AG10803 (cell line): ENCODE measurements at places on chromosomes 2 and 18.

DNA sequence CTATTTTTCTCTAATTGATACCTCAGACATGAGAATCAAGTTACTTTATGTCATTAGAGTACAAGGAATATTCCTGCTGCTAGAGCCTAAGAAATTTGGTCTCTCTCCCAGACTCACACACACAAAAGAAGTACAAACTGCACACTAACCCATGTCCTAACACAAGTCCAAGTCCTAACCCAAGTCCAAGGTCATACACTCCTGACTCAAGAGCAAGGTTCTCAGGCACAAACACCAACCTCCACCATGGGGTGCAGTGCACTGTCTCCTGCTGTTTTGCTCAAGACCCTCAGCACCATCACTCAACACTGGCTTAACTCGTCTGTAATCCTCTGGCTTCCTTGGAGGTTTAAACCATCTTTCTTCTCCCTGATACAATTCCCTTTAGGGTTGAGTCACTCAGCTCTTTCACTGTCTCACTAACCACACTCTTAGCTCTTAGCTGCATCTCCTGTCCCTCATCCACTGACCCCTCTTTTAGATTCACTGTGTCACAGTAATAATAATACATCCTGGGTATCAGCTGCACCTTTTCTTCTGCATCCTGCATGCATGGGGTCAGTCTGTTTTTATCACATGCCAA is 129.8 kb downstream of the BCL2L11 start:
- no peak for DNase-seq

DNA sequence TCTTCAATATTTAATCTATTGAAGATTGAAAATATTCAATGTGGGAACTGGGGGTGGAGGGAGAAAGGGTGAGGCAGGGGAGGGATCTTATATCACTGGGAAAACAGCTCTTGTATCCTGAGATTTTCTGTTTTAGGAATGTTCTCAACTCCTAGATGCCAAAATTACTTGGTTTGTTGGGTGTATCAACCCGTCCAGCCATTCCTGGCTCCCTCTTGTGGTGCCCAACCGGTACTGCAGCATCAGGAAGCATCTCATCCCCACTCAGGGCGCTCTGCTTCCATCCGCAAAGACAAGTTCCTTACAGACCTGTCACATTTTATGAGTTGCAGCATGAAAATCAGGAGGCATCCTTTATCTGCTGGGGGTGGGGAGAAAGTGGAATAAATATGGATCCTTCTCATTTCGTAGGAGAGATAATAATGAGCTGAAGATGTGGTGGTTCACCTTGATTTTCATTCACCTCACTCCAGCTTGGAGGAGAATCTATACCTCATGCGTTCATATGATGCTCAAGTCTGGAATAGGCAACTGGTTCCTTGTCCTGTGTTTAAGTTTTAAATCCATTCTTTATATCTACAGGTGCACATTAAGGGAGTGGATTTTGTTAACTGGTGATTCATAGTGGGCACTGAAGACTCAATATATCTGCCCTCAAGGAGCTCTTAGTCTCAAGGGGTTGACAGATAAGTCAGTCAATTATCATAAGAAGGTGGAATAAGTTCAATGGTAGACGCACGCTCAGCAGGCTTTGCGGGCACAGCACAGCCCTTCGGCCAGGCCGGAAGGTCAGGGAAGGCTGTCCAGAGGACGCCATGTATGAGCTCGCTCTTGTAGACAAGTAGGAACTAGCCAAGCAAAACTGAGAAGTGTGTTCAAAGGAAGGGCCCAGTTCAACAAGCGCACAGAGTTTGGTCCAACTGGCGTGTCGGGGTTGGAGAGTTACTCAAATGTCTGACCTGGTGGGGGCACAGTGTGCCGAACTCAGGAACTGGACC is 127.3 kb downstream of the RNF144A start:
- peak; percentile 58 for DNase-seq

- DNase-seq: no peak
Measured at GRCh38 chr2:216701544-216701943, 6.2 kb upstream of the IGFBP5 start.

DNA sequence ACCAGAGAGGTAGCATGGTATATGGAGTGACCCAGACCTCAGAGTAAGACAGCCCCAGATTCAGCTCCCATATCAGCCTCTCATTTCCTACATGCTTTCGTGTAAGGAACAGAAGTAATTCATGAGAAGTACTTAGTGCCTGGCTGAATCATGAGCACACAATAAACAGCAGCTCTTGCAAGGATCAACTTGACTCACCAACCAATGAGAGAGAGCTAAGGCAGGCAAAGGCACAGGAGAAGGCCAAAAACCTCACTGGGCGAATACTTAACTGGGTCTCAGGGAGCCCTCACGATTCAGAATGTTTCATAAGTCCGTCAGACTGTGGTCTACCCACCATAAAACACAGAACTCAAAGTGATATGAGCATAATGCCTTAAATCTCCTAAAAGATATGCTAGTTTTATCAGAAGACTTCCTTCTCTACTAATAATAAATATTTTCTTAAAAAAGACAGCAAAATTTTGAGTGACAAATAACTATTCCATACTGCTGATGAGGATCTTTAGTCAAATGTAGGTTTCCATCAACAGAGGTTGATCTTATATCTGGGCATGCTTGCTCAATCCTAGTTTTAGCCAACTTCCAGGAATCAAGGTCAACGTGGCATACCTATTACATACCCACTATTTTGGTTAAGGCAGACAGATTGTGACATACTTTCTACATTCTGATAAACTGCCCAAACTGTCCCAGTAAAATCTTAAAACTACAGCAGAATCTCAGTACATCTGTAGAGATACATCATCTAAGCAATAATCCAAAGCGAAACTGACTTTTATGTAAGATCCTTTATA is 34.9 kb downstream of the IMMT start:
- peak; percentile 18 for DNase-seq

DNA sequence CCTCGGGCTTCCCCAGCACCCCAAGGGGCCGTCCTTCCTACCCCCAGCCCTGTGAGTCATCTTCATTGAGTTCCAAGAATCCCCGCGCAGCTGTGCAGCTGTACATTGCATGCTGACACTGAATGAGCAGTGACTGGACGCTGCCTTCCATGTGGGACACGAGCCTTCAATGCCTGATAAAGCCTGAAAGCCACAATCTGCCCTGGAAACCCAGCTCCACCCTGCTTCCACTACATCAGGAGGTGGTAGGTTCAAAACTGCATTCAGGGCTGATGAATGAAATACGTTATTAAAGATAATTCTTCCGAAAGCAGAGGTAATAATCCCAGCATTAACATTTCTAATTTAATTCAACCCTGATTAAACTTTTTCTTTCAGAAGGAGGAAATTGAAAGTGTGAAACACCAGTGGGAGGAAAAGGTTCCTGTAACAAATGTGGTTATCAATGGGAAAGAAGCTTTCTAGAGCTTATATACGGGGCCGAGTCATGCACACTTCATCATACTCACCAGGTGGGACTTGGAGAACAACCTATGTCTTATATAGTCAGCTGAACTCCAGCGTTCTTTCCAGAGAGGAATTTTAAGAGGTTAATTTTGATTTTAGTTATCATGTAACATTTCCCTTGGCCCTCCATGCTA is 360.1 kb downstream of the LPIN1 start:
- DNase-seq: peak; percentile 97

DNA sequence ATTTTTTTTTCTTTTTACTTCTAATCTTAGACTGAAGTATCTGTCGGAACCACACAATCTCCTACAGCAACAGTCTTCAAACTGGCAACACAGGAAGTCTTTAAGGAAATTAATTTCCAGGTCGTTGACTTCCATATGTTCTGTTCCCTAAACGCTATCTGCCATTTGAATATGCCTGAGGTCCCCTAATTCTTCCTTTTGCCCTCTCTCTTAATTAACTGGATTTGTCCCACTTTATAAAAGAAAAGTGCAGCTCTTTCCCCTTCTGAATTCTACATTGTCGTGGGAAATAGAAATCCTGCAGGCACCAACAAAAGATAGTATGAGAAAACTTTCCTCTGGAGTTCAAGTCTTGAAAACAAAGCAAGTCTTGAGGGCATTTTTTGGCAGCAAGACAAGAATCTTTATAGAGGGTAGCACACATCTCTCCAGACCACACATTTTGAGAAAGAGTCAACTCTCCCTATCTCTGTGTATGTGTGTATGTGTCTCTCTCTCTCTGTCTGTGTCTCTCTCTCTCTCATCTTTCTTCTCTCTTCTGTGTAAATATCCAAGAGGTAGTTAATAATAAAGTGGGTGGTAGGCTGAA is 879.8 kb downstream of the SOCS6 start:
- no peak for DNase-seq

GRCh38 chr2:238985041-238985729 is 137.3 kb downstream of the TWIST2 start:
- no peak for DNase-seq

DNA sequence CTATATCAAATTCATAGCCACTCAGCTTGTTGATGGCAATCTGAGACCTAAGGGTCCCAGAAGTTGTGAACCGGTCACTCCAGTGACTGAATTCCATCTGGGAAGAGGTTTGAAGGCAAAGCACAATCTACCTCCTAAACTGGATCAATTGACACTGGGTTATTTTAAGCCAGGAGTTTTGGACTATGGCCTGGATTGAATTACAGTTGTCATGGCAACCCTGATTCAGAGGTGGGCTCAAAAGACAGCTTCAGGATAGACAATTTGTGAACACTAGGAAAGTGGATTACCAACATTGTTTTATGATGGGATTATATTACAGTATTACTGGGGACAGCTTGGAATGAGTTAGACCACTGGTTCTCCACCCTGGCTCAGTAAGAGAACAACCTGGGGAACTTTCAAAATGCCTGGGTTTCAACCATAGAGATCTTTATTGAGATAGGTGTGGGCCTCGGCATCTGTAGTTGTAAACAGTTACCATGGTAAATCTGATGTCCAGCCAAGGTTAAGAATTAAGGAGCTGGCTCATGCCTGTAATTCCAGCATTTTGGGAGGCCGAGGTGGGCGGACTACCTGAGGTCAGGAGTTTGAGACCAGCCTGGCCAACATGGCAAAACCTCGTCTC is 58.8 kb downstream of the MFSD6 start:
- no peak for DNase-seq

DNA sequence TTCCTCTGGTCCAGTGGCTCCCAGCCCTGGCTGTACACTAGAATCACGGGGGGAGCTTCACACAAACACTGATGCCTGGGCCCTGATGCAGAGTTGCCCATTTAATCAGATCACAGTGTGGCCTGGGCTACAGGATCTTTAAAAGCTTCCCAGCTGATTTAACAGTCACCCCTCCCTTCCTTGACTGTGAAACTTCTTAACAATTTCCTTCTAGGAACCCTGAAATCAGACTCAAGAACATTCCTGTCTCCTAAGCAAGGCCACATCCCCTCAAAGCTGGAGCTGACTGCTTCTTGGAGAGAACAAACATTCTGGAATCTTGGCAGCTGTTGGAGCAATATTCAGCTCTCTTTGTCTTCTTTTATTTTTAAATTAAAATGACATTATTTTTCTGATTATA is 88.7 kb downstream of the ADD2 start:
- peak; percentile 59 for DNase-seq

- DNase-seq: peak; percentile 3
Measured at GRCh38 chr2:225566798-225567197, 167.3 kb downstream of the NYAP2 start.

DNA sequence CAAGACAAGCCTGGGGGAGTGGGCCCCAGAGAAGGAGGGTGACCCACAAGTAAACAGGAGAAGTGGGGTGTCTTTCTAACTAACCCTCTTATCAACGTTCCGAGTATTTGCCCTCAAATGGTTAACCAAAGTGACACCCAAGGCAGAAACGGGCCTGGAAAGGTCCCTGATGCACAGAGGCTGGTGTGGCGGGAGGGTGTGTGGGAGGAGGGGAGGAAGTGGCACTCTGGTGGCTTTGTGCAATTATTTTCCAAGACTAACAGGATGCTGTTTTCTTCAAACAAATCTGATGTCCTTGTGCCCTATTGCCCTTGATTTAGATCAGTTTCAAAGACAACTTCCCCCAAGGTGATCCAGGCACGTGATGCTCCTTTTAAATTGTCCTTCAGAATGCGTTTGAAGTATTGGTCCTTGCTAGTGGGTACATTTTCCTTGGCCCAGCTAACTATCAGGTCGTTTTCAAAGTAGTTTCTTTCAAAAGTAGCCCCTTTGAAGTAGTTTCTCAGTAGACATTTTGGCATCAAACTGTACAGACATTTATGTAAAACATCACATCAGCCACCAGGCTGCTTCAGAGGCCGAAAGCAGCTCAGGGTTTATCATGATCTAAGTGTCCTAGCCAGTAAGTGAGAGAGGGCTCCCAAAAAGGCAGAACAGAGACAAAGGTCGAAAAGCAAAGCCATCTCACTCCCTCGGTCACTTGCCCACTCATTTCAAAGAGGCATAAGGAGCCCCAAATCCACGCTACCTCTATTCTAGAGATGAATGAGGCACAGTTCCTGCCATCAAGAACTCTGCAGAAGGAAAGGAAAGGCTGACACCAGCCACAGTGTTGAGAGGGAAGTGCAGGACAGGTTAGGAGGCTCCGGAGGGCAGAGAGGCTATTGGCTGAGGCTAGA is 371.1 kb upstream of the ID2 start:
- no peak for DNase-seq

DNA sequence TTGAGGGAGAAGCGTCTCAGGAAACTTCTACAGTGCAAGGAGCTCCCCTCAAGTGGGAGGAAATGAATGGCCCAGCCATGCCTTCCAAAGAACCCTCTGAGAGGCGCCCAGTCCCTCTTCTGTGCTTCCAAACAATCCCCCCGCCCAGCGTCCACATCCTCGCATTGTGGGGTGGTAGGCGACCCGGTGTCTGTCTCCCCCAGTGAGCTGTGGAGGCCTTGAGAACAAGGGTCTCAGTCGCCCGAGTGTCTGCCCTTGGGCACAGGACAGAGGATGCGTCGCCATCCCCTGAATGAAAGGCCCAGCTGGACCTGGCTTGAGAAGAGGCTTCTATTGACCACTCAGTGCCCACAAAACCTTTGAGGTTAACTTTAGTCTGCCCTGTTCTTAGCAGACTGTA is 29.7 kb downstream of the INPP5D start:
- no peak for DNase-seq

DNA sequence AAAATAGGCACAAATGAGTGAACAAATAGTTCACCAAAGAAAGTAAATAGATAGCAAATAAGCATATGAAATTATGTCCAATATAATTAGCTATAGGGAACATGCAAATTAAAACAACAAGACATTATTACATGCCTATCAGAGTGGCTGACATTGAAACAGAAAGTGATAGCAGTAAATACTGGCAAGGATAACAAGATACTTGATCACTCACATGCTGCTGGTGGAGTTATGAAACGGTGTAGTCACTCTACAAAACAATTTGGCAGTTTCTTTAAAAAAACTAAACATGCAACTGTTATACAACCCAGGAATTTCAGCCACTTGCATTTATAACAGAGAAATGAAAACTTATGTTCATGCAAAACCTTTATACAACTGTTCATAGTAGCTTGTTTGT is 439.2 kb upstream of the ACVR2A start:
- peak; percentile 30 for DNase-seq

GRCh38 chr18:5503740-5504139 is 40.1 kb downstream of the EPB41L3 start:
- peak; percentile 34 for DNase-seq
